GM20000 (cell line): ENCODE measurements at places on chromosomes 5 and 9.

DNA sequence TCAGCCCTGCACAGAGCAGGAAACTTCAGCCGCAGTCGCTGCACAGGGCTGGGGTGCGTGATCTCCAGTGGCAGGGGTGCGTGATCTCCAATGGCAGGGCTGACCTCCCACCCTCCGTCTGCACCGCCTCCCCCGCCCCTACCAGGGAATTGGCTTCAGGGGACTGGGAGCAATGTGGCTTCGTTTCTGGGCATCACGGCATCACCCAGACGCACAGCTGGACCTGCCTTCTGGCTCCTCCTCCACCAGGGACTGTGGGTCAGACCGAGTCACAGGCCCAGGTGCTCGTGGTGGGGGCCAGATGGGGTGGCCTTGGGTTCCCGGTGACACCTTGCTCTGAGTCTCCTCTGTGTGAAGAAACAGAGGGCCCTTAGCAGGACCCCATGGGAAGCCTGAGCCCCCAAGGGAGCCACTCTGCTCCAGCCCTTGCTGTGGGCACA, 51.1 kb downstream of the AHRR start:
- DNase-seq: no peak

DNA sequence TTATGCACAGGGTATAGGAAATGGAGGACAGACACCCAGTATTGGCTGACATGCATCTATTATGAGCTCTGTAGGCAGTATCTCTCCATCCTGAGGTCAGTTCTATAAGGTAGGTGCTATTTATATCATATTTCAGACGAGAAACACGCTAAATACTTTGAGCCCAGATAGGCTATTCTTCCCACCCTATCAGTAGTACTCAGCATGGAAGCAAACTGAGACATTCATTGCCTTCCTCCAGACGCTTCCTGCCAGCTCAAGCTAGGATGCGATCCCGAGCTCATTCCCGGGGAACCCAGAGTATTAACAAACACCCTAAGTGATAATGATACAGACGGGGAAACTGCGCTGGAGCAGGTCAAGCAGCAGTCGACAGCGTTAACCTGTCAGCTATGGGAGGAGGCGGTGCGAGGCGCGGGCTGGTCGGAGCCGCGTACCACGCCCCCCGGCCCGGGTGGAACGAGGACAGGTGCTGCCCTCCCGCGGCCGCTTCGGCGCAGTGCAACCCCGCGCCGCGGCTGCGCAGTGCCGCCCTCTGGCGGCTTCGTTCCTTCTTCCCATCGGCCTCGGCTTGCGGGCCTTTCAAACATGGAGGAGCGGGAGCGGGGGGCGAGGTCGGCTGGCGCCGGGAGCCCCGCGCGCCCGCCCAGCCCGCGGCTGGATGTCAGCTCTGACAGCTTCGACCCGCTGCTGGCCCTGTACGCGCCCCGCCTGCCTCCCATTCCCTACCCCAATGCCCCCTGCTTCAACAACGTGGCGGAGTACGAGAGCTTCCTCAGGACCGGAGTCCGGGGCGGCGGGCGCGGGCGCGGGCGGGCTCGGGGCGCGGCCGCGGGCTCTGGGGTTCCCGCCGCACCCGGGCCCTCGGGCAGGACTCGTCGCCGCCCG, at the start of gene LSM11:
LSM11 (plus strand) TSS at position 550 of the 888 bp plus-strand sequence; CDS start at position 589, 39 bp downstream.
- DNase-seq: peak; percentile 98

- DNase-seq: no peak
Observed at GRCh38 chr9:2253636-2254580, 238.8 kb downstream of the SMARCA2 start.

DNA sequence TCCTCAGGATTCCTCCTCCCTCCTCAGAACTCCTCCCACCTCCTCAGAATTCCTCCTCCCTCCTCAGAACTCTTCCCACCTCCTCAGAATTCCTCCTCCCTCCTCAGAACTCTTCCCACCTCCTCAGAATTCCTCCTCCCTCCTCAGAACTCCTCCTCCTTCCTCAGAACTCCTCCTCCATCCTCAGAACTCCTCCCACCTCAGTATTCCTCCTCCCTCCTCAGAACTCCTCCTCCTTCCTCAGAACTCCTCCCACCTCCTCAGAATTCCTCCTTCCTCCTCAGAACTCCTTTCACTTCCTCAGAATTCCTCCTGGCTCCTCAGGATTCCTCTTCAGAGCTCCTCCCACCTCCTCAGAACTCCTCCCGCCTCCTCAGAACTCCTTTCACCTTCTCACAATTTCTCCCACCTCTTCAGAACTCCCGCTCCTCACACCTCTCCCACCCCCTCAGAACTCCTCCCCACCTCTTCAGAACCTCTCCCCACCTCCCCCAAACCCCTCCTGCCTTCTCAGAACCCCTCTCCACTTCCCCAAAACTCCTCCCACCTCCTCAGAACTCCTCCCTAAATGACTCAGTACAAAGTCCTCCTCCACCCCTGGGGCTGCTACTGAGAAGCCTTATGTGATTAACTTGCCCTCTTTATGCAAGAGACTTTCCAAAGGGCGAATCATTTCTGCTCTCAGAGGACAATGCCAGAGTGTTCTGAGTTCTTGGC, 23.2 kb downstream of the SLC46A2 start:
- peak; percentile 38 for DNase-seq

DNA sequence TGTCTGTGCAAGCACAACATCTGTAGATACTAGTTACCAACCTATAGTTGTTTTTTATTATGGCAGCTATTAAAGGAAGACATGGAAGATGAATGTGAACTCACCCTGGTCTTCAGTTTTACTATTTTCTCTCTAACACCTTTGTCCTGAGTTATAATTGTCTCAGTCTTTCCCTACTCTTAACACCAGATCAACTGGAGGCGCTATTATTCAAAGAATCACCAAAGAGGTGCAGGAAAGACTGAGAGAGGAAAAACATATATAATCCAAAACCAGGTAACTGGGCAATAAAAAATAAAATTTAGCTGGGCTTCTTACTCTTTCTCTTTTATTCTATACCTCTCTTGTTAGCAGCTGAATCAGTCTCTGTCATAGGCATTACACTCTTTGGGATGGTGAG, 134.2 kb upstream of the C6 start:
- no peak for DNase-seq

DNA sequence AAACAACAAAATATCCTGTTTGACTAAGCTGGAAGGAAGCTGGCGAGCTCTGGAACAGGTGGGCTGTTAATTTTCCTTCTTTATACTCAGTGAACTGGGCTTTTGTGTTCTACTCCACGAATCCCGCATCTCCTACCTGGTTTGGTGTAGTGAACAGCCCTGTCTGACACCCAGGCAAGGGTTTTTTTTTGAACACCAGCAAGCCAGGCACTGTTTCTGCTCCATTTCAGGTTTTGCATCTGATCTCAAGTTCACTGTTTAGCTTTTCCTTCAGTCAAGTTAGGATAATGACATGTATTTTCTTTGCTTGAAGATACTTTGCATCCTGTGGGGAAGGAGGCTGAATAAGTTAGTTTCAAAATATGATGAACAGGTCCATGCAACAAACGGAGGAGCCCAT, 204.5 kb downstream of the SEMA6A start:
- DNase-seq: no peak

- no peak for DNase-seq
Observed at GRCh38 chr9:91603932-91604331, 180.3 kb upstream of the NFIL3 start.

DNA sequence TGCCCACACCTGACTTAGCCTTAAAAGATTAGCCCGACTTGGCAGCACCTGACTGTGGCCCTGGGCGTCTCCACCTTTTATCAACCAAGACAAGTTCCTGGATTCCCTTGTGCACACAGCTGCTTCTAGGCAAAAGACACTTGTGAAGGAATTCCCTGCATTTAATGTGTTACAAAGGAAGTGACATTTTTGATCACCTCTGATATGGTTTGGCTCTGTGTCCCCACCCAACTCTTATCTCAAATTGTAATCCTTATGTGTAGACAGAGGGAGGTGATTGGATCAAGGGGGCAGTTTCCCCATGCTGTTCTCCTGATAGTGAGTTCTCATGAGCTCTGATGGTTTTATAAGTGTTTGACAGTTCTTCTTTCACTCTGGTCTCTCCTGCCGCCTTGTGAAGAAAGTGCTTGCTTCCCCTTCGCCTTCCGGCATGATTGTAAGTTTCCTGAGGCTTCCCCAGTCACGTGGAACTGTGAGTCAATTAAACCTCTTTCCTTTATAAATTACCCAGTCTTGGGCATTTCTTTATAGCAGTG, 2.6 kb upstream of the CPEB4 start:
- DNase-seq: no peak

DNA sequence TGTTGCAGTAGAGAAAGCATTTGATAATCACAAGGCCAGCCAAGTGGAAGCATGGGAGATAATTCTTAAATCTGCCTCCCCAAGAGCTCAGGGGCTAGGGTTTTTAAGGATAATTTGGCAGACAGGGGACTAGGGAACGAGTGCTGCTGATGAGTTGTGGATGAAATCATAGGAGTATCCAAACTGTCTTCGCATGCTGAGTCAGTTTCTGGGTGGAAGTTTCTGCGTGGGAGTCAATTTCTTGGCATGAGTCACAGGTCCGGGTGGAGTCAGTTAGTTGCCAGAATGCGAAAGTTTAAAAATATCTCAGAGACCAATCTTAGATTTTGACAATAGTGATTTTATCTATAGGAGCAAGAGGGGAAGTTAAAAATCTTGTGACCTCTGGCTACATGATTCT, 112.6 kb downstream of the TMC1 start:
- DNase-seq: no peak

DNA sequence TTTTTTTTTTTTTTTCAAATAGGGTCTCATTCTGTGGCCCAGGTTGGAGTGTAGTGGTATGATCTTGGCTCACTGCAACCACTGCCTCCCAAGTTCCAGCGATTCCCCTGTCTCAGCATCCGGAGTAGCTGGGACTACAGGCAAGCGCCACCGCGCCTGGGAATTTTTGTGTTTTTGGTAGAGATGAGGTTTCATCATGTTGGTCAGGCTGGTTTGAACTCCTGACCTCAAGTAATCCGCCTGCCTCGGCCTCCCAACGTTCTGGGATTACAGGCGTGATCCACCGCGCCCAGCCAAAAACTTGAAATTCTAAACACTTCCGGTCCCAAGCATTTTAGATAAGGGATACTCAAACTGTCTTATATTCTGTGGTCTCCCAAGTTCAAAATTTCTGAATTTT, 718.9 kb upstream of the MEF2C start:
- DNase-seq: no peak

- DNase-seq: no peak
Observed at GRCh38 chr9:128575916-128576315, 23.5 kb downstream of the SPTAN1 start.

DNA sequence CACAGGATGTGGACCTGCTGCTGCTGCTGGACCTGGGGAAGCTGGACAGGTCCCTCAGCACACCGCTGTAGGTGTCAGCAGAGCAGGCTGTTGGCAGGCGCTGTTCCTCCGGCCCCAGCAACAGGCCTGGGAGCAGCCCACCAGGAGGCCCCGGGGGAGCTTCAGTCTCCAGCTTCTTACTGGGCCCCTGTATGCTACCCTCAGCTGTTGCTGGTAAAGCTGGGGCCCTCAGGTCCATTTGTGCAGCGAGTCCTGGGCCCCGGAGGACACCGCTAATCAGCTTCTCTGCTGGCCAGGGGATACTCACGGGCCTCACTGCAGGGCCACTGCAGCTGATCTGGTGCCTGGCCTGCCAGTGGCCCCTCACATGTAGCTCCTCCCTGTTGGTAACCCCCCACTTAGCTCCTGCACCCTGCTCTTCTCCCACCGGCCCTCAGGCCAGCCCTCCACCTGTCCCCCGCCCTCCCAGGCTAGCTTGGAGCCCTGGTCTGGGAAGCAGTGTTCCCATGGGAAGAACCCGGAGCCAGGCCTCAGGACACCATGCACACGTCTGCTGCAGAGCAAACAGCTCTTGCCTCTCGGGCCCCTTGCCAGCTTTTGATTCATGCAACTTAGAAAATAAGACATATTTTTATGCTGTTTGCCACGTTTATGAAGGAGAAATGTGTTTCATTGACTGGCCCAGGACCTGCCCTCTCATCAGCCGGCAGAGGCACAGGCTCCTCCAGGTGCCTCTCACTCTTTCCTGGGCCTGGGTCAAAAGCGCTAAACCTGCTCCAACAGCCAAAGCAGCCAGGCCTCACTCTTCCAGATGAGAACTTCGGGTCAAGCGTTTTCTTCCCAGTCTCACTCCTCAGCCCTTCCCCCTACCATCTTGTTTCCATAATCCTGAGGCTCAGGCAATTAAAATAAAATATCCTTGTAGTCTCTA, 61.0 kb upstream of the ADAMTS2 start:
- no peak for DNase-seq

GRCh38 chr5:158170060-158170459, 311.1 kb upstream of the CLINT1 start:
- DNase-seq: no peak

DNA sequence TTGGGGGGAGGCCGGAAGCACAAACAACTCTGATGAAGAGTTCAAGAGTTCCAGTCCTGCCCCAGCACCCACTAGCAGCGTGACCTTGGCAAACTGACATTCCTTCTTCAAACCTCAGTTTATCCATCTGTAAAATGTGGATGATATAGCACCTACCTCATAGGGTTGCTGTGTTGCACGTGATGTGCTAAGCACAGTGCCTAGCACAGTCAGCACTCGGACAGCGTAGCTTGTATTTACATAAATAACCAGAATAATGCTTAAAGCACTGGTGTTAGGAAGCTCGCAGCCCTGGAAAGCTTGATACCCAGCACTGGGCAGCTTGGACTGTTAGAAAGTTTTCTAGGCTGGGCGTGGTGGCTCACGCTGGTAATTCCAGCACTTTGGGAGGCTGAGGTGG, 5.1 kb downstream of the PKN3 start:
- no peak for DNase-seq

GRCh38 chr5:176466245-176466871, 18.2 kb downstream of the FAF2 start:
- no peak for DNase-seq

DNA sequence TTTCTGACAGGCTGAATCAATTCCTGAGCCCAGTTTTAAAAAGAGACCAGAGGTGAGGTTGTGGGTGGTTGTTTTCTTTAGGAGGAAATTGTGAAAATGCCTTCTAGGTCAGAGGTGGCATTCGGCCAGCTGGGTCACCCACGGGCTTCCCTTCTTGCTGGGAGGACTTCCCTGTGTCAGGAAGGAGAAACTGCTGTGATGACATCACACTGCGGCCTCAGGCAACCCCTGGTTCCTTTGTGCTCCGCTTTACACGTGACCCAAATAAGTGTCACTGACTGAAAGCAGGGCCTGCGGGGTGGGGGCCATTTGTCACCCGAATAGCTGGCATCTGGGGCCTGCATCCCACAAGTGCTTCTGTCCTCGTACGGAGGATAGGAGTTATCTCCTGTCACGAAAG, 39.7 kb downstream of the FABP6 start:
- no peak for DNase-seq

DNA sequence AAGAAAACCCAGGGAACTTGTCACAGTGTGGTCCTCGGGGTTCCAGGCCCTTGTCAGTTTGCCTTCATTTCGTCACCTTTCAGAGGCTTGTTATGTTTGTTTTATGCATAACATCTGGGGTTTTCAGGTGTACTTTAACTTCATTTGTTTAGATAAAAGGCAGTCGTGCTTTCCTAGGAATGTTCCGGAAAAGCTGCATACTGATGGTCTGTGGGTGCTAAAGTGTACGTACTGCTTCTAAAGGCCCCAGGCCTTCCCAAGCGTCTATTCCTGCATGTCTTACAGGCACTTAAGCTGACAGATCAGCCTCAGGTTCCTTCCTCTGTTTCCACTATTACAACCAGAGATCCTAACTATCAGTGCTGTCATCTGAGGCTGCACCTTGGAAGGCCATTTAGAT, 95.6 kb upstream of the ANKH start:
- DNase-seq: no peak
